ENCODE measurements at places on chromosomes 5 and 9. TPM values are rescaled to one million over a fixed set of nuclear protein-coding genes. Genes with fewer than 3 reads are reported as not detected.

GRCh38 chr5:56567278-56567677 is 248.1 kb upstream of the MAP3K1 start:
- no peak overlapping the region for H3K4me3 ChIP-seq
- no peaks in the 10 kb centered on the region for H3K4me1 ChIP-seq
- H3K27me3 ChIP-seq: no peaks in the 10 kb centered on the region
- DNase-seq: peak; percentile 2
- H3K36me3 ChIP-seq: no peaks in the 10 kb centered on the region

NIPAL4 gene
- 0.20 TPM for total RNA-seq

IL13 gene
- not detected for total RNA-seq

RNF183 gene
- not detected for total RNA-seq

All from H1 (cell line).